ENCODE measurements at places on chromosomes 16 and 17. TPM values are rescaled to one million over a fixed set of nuclear protein-coding genes. Genes with fewer than 3 reads are reported as not detected.

TP53TG3C gene
- total RNA-seq: not detected

GAST gene
- not detected for total RNA-seq

SCIMP gene
- not detected for total RNA-seq

ABCC6 gene
- not detected for total RNA-seq

C16orf74 gene
- total RNA-seq: not detected

CACNG1 gene
- total RNA-seq: not detected

PKMYT1 gene
- total RNA-seq: 66.0 TPM

ZACN gene
- 8.1 TPM for total RNA-seq

LRRC75A gene
- total RNA-seq: 0.87 TPM

RMI2 gene
- 5.5 TPM for total RNA-seq

ZNF750 gene
- not detected for total RNA-seq

ENPP7 gene
- not detected for total RNA-seq

GALR2 gene
- total RNA-seq: 10.2 TPM

DNA sequence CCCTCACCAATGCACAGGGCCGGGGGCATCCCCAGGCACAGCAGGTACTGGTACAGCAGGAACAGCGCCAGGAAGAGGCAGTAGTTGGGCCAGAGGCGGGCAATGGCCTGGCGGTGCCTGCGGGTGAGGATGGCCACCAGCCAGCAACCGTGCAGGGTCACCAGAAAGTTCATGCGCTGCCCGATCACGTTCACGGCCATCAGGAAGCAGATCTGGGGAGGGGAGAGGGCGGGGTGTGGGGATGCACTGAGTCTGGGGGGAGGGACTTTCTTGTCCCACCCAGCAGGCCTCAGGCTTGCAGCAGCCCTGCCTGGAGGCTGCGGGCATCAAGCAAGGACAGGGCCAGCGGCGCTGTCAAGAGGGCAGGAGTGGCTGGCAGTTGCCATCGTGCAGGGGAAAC, 25.4 kb downstream of the CTU2 start:
- no peak for DNase-seq

GRCh38 chr17:29032857-29033197, 10.1 kb upstream of the PIPOX start:
- DNase-seq: no peak

GRCh38 chr16:70337814-70338213, 8.9 kb upstream of the DDX19A start:
- DNase-seq: no peak

DNA sequence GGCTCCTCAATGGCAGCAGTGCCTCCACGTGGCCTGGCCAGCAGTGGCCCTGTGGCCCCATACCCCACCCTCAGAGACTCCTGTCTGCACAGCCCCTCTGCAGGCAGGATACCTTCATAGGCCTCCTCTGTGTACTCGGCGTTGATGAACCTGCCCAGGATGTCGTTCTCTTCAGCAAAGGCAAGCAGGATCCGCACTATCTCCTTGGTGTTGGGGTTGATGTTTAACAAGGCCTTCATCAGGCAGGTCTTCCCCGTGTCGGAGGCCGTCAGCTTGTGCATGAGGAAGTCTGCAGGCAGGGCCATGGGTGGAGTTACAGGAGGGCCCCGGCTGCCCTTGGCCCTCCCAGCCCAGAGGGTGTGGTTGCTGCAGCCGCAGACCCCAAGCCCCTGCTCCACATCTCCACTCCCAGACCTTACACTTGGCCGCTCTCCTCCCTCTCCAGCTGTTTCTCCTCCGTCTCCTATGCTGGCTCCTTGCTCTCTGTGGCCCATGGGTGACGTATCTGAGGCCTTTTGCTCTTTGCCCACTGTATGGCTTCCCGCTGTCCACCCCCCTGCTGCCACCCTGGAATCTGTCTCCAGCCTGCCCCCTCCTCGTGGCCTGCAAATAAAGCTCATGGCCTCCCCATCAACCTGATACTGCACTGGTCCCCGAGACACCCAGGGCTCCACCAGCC, 15.1 kb downstream of the TRPV3 start:
- no peak for DNase-seq

GRCh38 chr16:15404792-15405191, 9.2 kb downstream of the MPV17L start:
- DNase-seq: no peak

DNA sequence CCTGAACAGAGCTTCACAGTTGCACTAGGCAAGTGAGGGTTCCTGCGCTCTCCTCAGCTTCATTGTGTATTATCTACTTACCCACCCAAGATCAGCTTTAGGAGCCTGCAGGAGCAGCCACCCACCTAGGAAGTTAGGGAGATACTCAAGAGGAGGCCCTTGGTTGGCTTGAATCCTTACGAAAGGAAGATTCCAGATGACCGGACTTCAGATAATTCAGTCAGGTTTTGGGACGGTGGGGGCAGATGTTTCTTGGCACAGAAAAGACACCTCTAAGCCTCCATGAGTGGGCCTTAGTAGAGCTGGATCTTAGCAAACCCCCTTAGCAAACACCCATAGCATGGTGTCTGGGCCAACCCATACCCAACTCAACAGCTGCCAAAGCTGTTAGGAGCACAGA, 2.4 kb upstream of the CBFB start:
- no peak for DNase-seq

- DNase-seq: no peak
Observed at GRCh38 chr16:27475561-27475960, 73.6 kb downstream of the IL21R start.

GRCh38 chr17:79743614-79744013, 12.9 kb downstream of the ENPP7 start:
- no peak for DNase-seq

- no peak for DNase-seq
Observed at GRCh38 chr17:53234138-53234537, 588.6 kb upstream of the KIF2B start.

- no peak for DNase-seq
Observed at GRCh38 chr17:21418446-21419298, 42.5 kb downstream of the KCNJ12 start.

GRCh38 chr16:55568207-55568606, 1.7 kb downstream of the CAPNS2 start:
- no peak for DNase-seq

DNA sequence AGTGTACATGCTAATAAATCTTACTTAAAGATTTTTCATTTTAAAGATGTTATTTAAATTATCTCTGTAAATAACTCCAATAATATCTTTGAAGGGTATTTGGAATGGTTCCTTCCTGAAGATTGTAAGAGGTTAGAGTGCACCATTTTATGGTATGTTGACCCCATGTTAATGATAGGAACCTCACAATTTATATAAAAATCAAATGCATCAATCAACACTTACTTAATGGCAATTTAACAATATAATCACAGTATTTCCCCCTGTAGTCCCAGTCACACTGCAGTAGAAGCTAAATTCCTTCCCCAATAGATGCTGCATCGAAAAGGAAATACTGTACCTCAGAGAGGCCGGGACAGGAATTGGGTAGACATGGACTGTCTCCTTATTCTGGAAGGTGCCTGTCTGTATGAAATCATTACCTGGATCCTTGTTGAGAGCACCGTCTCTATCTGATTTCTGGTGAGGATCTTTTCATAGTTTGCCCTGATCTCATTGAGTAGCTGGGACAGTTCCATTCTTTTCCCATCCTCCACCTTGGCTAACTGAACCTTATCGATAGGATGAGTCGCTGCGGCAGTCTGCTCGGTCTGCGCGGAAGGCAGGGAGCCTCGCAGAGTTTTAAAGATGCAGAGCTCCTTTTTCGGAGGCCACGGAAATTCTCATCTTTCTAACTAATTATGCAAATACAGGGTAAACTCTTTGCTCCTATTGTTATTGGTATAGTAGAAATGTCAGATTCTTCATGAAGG, at the start of gene KRT222:
KRT222 (minus strand) TSS at position 596 of the 752 bp plus-strand sequence; CDS start at position 518, 78 bp downstream.
- DNase-seq: no peak

DNA sequence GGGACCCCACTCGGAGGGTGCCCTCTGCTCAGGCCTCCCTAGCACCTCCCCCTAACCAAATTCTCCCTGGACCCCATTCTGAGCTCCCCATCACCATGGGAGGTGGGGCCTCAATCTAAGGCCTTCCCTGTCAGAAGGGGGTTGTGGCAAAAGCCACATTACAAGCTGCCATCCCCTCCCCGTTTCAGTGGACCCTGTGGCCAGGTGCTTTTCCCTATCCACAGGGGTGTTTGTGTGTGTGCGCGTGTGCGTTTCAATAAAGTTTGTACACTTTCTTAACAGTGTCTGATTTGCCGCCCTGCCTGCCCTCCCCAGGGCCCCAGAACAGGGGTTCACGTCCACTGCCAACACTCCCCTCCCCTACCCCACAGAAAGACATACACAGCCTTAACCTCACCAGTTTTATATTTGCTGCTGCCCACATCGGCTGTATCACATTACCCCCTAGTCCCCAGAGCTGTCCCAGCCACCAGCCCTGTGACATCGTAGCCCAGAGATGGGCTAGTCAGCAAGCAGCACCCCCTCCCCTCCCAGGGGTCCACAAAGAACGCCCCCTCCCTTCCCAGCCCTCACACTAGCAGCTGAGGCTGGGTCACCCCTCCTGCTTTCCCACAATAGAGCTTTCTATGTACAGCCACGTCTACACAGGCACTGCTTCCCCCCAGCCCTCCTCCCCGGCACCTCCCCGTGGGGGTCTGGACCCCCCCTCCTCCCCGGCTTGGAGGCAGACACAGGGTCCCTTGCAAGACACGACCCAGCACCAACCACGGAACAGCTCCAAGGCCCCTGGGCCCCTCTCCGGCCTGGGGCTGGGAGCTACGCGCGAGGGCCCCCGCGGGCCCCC, 7.9 kb downstream of the GRN start:
- no peak for DNase-seq

DNA sequence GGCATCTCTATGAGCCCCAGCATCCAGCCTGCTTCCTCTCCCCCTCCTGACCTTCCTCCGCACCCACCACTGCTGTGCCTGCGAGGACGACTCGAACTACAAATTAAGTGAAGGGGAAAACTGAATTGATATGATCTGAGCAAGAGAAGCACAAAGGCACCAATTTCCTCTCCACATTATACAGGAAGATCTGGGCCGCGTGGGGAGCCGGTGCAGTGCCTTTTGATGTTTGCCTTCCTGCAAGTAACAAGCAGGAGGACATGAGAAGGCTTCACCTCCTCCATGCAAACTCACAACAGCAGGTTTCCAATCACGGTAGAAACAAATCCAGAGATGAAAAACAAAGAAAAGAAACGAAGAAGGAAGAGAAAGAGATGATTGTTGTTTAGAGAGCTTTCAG, 57.8 kb upstream of the MMP2 start:
- no peak for DNase-seq

DNA sequence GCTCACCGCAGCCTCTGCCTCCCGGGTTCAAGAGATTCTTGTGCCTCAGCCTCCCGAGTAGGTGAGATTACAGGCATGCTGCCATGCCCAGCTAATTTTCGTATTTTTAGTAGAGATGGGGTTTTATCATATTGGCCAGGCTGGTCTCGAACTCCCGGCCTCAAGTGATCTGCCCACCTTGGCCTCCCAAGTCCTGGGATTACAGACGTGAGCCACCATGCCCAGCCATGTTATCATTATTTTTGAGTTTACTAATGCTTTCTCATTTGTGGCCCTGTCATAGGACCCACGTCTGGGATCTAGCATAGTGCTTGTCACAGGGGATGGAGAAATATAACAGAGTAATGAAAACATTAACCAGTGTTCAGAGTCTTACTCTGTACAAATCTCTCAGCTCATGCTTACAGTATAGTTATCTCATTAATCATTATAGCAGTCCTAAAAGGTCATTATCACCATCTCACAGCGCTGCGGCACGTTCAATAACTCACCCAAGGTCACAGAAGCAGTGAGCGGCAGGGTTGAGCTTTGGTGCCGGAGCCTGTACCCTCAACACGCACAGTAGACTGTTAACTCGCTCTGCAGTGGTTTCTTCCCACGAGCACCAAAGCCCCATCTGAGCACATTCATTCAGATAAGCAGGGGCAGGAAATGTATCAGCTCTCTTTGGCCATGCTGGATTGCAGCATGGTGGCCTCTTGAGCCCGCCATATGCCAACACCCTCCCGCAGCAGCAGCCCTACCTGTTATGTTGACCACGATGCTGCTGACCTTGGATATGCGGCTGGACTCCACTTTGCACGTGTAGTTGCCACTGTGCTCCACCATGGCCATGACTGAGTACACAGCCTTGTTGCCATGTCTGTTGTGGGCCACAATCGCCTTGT, 21.4 kb downstream of the PECAM1 start:
- DNase-seq: no peak

DNA sequence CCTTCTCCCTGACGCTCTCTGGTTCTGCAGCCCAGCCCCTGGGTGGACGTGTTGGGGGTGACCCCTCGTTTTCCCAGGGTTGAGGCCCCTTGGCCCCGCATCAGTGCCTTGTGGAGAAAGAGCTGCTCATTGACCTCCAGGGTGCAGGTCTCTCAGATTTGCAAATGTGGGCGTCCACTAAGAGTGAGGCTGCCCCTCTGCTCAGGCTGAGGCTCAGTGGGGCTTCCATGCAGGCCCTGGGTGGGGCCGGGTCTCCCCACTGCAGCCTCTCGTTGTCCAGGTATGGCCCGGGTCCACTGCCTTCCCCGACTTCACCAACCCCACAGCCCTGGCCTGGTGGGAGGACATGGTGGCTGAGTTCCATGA, 9.0 kb downstream of the GAA start:
- no peak for DNase-seq

DNA sequence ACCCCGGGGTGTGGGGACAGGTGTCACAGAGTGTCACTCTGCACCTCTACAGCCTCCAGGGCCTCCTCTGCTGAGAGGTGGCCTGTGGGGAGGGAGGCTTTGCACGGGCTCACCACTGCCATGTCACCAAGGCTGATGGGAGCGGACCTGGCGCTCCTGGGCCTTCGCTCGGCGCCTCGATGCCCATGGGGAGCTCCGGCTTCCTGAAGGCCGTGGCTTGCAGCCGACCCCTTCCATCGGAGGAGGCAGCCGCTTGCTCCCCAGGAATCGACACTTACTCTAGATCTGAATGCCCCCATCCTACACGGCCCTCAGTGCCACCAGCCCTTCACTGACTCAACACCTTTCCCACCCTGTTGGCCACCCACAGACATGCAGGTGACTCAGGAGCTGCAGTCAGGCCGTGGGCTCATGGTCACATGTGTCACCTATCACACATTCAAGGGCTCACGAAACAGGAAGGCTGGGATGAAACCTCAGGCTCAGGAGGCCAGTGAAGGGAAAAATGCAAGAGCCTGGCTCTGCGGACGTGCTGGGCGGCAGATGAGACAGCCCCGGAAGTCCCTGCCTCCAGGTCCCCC, 11.9 kb downstream of the LGALS3BP start:
- DNase-seq: no peak

- DNase-seq: peak; percentile 41
Observed at GRCh38 chr17:57995076-57995956, 7.3 kb upstream of the VEZF1 start.

- no peak for DNase-seq
Observed at GRCh38 chr16:1946495-1947368, 3.7 kb upstream of the MSRB1 start.

DNA sequence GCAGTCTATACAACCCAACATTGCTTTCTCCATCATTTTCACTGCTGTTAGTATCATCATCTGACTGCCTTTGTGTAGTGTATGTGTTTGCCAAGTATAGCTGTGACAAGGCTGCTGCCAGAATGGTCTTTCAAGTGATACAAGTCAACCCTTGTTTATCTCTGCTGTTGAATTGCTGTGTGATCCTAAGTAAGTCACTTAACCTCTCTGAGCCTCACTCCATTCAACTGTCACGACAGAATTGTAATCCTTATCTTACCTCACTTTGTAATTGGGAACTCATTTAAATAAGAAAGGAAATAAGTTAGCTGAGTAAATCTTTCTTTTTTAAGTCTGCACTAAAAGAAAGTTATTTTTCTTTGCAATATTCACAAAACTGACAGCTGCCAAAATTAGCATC, 340.6 kb downstream of the CA10 start:
- DNase-seq: no peak

- no peak for DNase-seq
Observed at GRCh38 chr17:59762049-59762823, 54.8 kb downstream of the VMP1 start.

Data from activated T-cell treated with anti-CD3 and anti-CD28 coated beads, Interleukin-2, amount 50 U/mL, for 4 hours (primary cell).